ENCODE measurements at places on chromosomes 7 and 10.

GRCh38 chr7:153400735-153401593 lies 641.4 kb downstream of the ACTR3B start:
- DNase-seq = no peak

- no peak for DNase-seq
Measured at GRCh38 chr10:93806903-93807302, 49.2 kb downstream of the LGI1 start.

GRCh38 chr10:31011017-31011664 lies 20.5 kb downstream of the ZNF438 start:
- DNase-seq = no peak

GRCh38 chr10:122126763-122127659 lies 138.0 kb downstream of the TACC2 start:
- DNase-seq = no peak

- DNase-seq = no peak
Measured at GRCh38 chr10:3758491-3758970, 26.5 kb downstream of the KLF6 start.

GRCh38 chr7:44194069-44194468 lies 4.8 kb upstream of the GCK start:
- no peak for DNase-seq

GRCh38 chr10:15448598-15448997 lies 77.5 kb upstream of the FAM171A1 start:
- no peak for DNase-seq

DNA sequence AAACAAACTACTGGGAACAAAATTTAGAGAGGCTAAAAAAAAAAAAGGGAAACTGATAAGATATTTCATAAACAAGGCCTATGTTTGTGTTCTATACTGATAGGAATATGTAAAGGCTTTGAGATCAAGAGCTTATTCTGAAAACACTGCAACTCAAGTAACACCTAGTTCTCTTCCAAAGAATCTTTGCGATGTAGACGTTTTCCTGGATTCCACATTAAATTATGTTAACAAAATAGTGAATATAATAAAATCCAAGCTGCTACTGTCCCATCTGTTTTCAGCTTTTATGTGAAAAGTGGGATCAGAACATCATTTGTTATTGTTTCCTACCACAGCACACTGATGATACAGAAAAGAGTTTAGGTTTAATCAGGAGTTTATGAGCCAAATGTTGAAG lies 53.0 kb upstream of the RNF148 start:
- no peak for DNase-seq
